Cortex of kidney (tissue), 1 donor: ENCODE measurements at places on chromosomes 11 and 22.

- no peak for DNase-seq
Observed at GRCh38 chr11:79331203-79331901, 109.5 kb downstream of the TENM4 start.

DNA sequence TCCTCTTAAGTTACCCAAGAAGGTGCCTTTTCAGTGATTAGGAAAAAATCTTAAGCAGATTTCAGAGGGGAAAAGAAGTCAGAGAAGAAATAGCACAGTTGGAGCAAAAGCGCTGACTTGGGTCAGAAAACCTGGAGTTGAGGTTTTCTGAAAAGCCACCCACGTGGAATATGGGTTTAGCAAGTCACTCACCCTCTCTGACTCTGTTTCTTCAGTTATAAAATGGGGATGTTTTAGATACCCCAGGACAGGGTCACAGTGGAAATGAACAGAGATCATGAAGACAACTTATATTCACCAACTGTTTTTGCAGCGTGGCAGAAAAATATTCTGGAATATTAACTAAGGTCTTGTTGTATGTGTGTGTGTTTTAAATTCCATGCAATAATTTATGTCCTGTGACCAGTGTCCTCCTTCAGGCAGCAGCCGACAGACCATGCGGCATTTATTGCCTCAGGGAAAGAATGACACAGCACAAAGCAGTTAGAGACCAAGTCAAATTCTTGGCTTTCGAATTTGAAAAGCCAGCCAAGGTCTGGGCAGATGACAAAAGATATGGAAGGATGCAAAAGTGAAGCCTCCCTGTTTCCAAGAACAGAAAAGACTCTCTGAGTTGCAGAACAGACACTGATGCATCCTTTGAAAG is 119.9 kb downstream of the MIAT start:
- DNase-seq, result no peak

DNA sequence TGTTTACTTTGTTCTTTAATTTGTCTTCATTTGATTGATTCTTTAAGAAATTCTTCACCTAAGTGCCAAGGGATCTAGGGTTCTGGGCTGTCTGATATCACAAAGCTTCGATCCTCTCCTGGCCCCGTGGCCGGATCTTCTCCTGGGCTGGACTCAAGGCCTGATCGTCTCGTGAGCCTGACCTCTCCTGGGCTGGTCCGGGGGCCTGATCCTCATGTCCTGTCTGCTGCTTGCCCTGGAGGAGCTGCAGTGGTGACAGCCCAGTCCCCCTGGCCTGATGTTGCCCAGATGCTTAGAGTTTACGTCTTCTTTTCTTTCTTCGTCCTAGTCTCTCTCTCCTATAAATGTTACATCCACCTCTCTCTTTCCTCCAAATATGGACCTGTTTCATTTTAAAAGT is 3.3 kb downstream of the NADSYN1 start:
- no peak for DNase-seq

GRCh38 chr11:32817852-32818183 is 11.9 kb upstream of the PRRG4 start:
- DNase-seq, result no peak

DNA sequence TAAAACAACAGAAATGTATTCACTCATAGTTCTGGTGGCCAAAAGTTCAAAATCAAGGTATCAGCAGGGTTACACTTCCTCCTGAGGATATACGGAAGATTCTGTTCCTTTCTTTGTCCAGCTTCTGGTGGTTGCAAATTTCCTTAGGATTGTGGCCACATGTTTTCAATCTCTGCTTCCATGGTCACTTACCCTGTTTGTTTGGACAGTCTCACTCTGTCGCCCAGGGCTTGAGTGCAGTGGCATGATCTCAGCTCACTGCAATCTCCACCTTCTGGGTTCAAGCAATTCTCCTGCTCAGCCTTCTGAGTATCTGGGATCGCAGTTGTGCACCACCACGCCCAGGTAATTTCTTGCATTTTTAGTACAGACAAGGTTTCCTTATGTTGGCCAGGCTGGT is 534.3 kb downstream of the KCNA4 start:
- DNase-seq, result no peak

DNA sequence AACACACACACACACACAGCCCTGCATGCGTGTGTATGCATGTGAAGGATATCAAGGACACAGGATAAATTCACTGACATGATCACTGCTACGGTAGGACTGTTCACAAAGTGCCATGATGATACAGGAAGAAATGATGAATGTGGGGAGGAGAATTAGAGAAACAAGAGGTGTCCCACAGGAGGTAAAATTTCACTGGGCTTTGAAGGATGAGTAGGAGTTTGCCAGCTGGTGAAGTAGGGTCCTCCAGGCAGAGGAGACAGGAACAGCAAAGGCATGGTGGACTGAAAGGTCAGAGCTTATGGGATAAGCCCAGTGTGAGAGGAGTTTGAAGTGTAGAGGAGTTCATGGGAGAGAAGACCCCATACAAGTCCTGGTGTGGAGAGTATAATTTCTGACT is 18.6 kb downstream of the NECTIN1 start:
- DNase-seq, result no peak

- no peak for DNase-seq
Observed at GRCh38 chr11:26121466-26121865, 210.5 kb upstream of the ANO3 start.

GRCh38 chr11:66020618-66021357 is 5.5 kb downstream of the CATSPER1 start:
- no peak for DNase-seq

DNA sequence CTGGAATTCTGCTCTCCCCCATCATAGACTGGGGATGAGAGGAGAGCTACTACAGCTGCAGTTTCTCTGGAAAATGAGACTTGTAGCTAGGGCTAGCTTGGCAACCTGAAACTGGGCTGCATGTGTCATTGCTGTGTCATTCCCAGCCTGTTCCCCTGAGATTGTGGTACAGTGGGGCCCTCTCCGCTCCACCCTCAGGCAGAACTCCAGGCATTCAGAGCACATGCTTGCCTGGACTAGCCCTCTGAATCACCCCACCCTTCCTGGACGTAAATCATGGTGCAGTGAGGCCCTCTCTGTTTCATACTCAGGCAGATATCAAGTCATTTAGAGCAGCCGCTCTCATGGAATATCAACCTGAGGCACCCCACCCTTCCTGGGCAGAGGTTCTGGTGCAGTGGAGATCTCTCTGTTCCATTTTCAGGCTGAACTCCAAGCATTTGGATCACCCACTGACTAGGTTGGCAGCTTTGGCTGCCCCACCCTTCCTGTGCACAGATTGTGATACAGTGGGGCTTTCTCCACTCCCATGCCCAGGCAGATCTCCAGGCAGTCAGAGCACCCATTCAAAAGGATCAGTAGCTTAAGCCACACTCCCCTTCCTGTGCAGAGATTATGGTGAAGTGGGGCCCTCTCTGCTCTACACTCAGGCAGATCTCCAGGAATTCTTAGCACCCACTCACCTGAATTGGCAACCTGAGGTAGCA is 274.4 kb downstream of the C11orf87 start:
- no peak for DNase-seq

DNA sequence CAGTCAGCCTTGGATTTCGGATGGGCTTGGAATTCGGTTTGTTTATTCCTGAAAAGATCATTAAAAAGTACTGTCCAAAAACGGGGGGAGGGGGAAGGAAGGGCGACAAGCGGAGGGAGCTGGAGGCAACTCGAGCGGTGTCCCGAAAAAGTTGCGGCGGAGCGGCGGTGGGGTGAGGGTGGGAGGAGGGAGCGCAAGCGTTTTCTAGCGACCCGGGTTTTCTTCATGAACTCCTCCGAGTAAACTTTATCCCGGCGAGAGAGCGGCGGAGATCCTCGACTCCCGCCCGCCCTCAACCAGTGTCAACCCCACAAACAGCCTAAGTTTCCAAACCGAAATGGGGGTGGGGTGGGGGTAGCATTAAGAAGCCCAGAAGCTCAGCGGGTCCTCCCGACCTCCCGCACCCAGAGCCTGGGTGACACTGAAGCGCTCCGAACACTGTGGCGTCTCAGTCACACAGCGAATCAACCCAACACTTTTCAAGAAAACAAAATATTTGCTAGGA is 133.0 kb upstream of the C11orf58 start:
- DNase-seq, result no peak

DNA sequence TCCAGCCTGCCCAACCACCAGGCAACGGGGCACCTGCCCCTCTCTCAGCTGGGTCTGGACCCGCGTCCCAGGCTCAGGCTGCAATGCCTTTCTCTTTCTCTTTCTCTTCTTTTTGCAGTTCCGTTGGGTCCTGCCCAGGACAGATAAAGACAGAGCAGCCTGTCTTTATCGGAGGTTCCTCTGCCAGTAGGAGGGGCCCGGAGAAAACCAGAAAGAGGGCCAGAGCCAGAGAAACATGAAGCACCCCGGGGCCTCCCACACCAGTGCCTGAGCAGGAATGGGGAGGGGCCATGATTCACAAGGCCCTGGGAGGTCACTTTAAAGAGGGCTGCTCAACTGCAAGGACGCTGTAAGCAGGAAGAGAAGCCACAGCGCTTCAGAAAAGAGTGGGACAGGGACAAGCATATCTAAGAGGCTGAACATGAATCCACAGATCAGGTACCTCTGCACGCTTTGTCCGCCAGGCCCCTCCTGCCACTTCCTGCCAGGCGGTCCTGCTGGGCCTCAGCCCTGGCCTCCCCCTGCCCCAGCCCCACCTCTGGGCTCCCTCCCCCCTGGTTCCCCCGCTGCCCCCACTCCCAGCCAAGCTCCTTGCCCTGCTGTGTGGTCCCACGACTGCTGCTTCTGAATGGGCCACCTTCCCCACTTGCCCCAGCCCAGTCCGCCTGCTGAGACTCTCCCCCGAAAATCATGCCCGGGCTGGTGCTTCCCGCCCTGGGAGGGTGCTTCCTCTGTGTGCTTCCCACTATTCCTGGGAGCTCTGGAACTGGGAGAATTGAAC is at the start of gene APOBEC3C:
Gene APOBEC3C (plus strand): TSS at position 316 of the 781 bp plus-strand sequence. CDS start 106 bp downstream, at position 422.
- no peak for DNase-seq

- DNase-seq, result no peak
Observed at GRCh38 chr22:50705219-50705691, 32.6 kb downstream of the SHANK3 start.

- no peak for DNase-seq
Observed at GRCh38 chr11:64652586-64653387, 61.8 kb downstream of the SLC22A12 start.

- DNase-seq, result no peak
Observed at GRCh38 chr22:27715106-27715505, 86.5 kb downstream of the MN1 start.

- DNase-seq, result no peak
Observed at GRCh38 chr11:120735035-120735434, 223.5 kb downstream of the GRIK4 start.

GRCh38 chr11:72511393-72512047 is 77.2 kb upstream of the CLPB start:
- no peak for DNase-seq

DNA sequence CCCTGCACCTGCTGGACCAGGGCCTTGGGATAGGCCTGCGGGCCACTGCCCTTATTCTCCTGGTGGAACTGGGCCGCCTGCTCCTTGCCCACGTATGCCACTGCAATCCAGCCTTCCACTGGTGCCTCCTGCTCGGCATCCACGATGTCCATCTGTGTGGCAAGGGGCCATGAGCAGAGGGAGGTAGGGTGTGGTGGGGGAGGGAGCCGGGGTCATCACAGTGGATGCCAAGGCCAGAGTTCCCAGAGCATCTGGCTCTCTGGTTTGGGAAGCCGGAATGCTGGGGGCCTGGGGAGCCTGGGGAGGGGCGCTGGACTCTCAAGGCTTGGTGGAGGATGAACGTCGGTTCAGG is 627 bp downstream of the RNF215 start:
- no peak for DNase-seq

DNA sequence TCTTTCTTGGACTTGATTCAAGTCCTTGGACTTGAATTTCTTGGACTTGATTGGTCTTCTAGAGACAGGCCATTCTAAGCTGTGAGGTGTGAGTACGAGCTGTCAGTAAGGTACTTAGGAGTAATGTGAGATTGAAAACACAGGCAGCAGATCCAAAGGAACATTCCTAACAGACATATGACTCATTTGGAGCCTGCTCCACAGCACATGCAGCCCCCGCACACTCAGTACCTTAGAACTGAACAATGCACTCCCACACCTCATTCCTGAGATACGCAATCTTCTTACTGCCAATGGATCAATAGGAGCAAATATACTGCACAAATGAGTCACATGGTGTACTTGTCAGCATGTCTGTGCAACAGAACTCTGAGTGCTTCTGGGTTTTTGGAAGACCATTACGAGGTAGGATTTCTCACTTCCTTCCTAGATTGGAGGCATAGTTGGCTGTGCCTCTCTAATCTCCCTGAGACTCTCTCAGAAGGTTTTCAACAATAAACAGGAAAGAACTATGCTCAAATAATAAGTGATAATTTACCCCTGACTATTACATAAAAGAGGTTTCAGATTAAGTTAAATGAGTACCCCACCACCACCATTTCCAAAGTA is 243.1 kb downstream of the KCNA4 start:
- DNase-seq, result no peak

GRCh38 chr11:100512475-100512874 is 174.6 kb upstream of the ARHGAP42 start:
- no peak for DNase-seq

- DNase-seq, result no peak
Observed at GRCh38 chr11:6625156-6625831, 6.1 kb upstream of the TPP1 start.

DNA sequence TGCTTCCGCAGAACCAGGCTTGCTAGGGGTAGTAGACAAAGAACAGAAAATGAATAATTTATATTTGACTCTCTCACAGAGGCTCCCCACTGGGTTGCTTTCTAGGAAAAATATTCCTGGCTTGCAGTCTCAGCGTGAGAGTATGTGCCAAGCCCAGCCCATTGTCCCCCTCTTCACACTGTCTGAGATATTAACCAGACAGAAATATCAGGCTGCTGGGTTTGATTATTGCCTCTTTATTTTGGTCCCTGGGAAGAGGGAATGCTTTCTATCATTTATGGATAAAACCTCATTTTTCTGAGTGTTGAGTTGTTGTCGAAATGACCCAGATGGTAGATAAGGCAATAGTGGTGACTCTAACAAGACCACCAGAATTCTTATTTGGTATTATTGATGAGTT is 367.9 kb downstream of the METTL15 start:
- no peak for DNase-seq

DNA sequence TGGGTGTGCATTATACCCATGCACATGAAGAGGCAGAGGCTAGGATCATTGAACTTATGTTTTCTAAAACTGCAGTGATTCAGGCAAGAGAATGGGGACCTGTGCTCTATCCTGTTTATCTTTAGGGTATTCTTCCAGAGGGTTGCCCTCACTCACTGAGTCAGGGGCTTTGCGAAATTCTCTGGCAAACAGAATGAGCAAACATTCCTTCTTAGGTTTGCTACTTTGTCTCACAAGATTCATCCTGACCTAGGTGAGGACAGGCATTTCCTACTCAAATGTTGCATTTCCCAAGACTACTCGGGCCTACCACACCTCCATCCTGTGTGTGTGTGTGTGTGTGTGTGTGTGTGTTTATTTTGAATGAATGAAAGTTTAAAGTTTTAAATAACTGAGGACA is 2.7 kb upstream of the EIF3M start:
- no peak for DNase-seq

DNA sequence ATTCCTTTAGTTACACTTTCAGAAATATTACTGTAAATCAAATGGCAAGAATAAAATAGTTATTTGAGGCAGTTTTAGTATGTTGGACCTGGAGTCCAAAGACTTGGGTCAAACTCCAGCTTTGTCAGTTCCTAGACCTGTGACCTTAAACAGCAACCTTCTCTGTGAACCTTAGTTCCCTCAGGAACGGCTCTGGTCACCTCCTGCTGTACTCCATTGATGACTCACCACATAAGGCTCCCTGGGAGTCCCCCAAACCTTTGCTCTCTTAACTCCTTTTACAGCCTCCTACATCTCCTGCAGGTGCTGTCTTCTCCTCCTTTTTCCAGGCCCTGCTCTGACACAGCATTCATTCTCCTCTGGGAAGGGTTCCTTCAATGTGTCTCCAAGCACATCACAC is 29.1 kb downstream of the LIMK2 start:
- no peak for DNase-seq
